Activated naive CD4-positive, alpha-beta T cell (primary cell): ENCODE measurements at places on chromosomes 12 and 14.

DNA sequence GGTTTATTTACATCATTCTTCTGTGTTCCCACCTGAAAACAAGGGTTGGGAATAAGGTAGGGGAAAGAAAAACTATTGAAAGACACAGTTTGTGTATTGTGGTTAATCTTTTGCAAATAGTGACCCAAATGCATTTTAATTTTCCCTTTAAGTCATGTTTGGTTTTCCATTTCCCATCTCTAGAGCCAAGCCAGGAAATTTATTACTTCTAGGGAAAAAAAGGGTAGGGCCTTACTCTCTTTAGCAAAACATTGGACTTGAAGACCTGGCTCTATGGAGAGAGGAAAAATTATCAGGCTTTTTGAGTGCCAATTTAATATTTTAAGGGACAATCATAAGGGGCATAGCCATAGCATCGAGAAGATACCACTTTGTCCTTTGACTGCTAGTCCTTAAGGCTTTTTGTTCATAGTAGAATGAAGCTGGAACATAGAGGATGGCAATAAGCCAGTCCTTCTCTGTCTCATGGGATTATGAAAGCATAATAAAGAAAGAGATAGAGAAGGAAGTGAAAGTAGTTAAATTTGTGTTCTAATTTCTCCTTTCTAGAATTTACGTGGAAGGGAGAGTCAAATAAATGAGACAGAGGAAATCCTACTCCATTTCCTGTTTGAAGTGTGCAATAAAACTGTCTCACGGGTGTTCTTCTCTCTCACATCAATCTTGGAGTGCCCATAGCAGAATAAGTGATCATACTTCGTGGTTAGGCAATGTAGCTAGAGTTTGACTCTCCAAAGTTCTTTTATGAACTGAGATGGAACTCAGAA, 50.9 kb upstream of the PPFIA2 start:
- no peak for DNase-seq

DNA sequence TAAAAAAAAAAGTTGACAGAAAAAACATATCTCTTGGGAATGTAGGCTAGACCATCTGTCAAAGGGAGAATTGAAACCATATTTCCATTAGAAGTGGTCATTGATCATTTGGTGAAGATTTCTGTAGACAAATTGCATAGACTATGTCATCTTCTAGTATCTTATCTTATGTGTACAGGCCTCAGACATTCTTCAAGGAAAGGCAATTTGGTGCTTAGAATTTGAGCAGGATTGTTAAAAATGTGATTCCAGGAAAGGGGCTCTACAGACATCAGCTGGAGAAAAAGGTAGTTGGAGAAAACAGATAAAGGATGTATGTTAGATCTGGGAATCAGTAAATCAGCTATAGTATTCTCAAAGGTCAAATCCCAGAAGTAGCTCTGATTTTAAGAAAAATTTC, 627.1 kb downstream of the TMTC2 start:
- DNase-seq, result no peak

GRCh38 chr14:49972131-49972671, 79.3 kb downstream of the ARF6 start:
- DNase-seq, result no peak

DNA sequence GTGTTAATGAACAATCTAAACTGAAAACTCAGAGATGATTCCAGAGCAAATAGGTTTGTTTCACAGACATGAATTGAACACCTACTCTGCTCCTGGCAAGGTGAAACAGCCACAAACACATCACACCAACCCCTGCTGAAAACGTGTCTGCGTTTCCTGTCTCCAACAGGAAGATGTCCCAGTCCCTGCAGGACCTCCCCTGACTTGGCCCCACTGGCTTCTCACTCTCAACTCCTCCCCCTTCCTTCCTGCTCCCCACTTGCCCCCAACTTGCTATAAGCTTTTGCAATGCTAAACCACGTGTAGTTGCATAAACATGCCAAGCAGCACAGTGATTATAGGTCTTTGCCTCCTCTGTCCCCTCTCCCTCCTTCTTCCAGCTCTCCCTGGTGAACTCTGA, 567.6 kb downstream of the BCL11B start:
- no peak for DNase-seq

DNA sequence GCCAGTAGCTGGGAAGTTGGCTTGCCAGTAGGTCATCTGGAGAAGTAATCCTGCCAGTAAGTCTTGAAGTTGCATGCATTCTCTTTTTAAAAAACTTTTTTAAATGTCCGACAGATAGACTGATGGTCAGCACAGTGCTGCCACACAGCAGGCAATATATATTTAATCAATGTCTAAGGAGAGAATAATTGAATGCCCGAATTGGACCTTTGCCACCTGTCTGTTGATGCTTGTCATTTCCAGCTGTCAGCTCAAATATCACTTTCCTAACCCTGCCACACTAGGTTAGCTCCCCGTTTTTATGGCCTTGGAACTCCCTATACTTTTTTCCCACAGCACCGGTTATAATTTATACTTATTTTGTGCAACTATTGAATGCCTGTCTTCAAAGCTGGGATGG, 2.1 kb upstream of the SLC15A4 start:
- DNase-seq, result no peak

DNA sequence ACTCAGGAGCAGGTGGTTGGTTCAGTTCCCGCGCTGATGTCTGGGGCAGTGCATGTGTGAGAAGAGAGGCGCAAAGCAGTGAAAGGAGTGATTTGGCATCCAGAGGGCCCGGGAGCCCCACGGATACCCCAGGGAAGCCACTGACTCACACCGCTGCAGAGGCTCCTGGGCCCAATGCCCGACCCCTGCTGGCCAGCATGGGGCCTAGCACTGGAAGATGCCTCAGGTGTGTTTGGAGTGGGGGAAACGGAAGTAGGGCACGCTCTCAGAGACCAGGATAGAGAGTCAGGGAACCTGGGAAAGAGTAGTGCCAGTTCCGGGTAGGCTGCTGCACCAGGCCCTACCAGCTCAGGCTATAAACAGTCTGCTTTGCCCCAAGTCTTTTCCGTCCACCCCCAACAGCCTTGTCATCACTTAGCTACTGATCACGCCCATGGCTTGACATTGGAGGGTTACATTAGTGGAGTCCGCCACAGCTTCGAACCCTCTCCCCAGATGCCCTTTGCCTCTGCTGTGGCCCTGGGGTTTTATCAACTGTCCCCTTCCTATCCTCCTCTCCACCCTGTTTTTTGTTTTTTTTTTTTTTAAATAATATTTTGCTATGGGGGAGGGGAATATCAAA, 9.5 kb upstream of the CSAD start:
- no peak for DNase-seq

DNA sequence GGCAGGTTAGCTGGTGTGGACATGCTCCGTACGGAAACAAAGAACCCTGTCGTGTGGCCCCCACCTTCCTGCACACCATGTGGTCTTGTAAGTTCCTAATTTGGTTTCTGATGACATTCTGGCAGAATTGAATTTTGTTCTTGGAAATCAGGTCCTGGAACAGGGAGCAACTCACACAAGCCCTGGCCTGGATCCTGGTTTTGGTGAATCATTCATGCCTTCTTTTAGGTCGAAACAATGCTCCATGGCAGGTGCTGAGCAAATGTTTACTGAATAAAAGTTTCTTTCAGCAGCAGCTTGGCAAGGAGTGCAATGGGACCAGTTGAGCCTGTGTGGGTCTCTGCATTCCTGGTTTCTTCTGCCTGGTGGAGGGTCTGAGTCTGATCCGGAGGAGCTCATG, 978.4 kb downstream of the BCL11B start:
- DNase-seq, result no peak

GRCh38 chr12:120835304-120835612, 68.9 kb downstream of the SPPL3 start:
- no peak for DNase-seq

GRCh38 chr12:62693376-62694050, 226.9 kb downstream of the MON2 start:
- DNase-seq, result no peak

GRCh38 chr14:53195949-53196348, 42.8 kb upstream of the DDHD1 start:
- no peak for DNase-seq

DNA sequence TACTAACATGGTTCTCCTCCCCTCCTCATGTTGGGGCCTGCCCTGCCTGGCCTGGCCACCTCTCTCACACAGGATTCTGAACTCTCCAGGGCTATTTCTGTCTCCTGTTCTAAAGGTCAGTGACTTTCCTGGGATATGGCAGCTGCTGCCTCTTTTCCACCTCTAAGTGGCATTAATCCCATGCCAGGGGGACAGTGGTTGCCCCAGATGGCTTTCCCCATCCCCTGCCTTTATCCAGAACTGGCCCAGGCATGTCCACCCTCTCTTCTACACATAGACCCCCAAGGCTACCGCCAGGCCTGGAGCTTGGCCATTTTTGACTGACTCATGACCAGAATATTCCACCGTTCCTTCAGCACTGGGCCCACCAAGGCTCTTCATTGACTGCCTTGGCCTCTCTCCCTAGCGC, 90.4 kb downstream of the IRF2BPL start:
- no peak for DNase-seq

GRCh38 chr12:68474467-68475204, 136.1 kb upstream of the RAP1B start:
- DNase-seq, result no peak

- no peak for DNase-seq
Measured at GRCh38 chr14:65877624-65878023, 465.1 kb downstream of the FUT8 start.

DNA sequence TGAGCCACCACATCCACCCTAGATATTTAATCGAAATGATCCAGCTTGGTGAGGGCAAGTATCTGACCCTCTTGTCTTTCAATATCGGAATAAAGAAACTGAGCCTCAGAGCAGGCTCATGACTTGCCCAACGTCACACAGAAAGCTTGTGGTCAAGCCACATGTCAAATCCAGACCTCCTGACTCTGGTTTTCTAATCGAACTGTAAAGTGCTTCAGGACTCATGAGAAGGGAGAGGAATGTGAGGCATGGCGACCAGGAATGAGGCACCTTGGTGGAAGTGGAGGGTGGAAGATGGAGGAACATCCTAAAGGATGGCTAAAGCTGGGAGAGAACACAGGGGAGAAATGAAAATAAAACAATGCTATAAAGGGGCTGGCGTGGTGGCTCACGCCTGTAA, 27.9 kb upstream of the SPPL3 start:
- DNase-seq, result no peak

- DNase-seq, result no peak
Measured at GRCh38 chr12:101051901-101052550, 158.0 kb downstream of the SLC5A8 start.

GRCh38 chr14:74881431-74882102, at the start of gene DLST:
Gene DLST, plus strand, starts transcription at chr14:74881916. Its CDS starts 38 bp downstream, at chr14:74881954.
- peak; percentile 76 for DNase-seq

- no peak for DNase-seq
Measured at GRCh38 chr12:49777341-49777740, 36.0 kb downstream of the TMBIM6 start.

DNA sequence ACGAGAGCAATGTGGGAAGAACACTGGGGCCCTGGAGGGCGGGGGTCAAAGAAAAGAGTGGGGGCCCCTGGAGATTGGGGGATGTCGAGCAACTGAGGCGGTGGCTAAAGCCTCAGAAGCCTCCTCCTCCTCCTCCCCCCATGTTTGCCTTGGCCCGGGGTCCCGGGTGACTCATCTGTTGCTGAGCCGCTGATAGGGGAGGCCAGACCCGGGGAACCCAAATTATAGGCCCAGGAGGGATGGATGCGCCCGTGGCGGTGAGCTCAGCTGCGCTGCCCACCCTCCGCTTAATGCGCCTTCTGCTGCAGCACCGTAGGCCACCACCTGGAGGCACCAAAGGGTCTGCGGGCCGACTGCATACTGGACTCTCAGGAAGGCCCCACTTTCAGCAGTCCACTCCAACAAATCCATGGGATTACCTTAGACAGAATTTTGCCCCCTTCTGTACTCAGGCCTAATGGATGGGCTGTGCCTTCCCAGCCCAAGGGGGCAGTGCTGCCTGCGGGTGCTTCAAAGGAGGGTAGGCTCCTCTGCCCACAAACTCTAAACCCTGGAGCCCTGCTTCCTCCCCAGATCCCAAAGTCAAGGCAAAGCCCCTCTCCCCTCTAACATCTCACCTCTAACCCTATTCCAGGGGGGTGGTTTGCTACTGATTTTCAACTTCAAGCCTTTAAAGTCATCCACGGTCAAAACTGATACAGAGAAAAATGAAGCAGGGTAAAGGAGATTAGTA, 2.6 kb upstream of the WNT10B start:
- DNase-seq, result peak; percentile 26

DNA sequence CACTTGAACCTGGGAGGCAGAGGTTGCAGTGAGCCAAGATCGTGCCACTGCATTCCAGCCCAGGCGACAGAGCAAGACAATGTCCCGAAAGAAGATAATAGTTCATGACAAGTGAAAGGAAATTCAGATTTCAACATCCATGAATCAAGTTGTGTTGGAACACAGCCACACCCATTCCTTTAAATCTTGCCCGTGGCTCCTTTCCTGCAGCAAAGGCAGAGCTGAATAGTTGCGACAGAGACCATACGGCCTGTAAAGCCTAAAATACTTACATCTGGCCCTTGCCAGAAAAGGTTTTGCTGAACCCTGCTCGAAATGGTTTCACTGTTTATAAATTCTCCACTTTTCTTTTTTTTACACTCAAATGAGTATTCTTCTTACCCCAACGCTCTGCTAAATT, 17.7 kb upstream of the ITPK1 start:
- no peak for DNase-seq

GRCh38 chr14:100569734-100570286, 17.4 kb downstream of the BEGAIN start:
- DNase-seq, result no peak

GRCh38 chr12:50251619-50252252, 31.6 kb downstream of the LIMA1 start:
- no peak for DNase-seq

- no peak for DNase-seq
Measured at GRCh38 chr12:54162741-54163140, 26.0 kb downstream of the SMUG1 start.

GRCh38 chr14:77043984-77044485, 15.5 kb upstream of the IRF2BPL start:
- DNase-seq, result no peak

- peak; percentile 29 for DNase-seq
Measured at GRCh38 chr12:121580959-121581685, at the start of gene KDM2B. Gene KDM2B, minus strand, starts transcription at chr12:121581023. Its CDS starts 112 bp downstream, at chr12:121580911.

DNA sequence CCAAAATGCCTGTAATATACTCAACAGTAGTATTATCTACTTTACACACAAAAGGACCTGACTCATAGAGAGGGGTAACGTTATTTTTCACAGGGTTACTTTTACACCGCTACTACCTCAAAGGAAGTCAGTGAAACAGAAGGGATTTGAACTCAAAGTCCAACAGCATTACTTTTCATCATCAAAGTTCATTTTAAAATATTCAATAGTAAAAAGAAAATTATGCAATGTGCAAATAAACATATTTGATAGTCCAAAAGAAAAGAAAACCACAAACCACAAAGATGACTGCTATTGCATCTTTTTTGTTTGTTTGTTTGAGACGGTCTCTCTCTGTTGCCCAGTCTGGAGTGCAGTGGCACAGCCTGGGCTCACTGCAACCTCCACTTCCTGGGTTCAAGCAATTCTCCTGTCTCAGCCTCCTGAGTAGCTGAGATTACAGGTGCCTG, 15.5 kb downstream of the KIF21A start:
- DNase-seq, result no peak
